ENCODE measurements at places on chromosomes 1 and 21.

- DNase-seq = no peak
Observed at GRCh38 chr1:218350035-218350525, 4.9 kb downstream of the TGFB2 start.

DNA sequence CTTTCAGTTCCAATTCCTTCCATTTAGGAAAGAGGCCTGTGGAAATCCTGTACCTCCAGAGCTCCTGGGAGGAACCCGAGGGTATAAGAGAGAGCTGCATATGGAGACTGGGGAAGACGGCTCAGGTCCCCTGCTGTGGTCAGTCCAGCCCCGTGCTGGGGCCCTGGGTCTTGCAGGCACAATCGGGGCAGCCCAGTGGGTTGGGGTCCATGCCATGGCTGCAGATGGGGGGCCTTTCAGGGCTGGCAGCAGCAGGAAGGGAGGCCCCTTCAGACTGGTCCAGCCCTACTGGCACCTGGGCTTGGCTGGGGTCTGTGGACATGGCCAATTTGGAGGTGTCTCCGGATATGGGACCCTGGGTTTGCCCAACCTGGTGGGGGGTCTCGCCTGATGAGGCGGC is 18.2 kb downstream of the HTR6 start:
- no peak for DNase-seq

GRCh38 chr1:219050086-219050821 is 123.4 kb upstream of the LYPLAL1 start:
- no peak for DNase-seq

DNA sequence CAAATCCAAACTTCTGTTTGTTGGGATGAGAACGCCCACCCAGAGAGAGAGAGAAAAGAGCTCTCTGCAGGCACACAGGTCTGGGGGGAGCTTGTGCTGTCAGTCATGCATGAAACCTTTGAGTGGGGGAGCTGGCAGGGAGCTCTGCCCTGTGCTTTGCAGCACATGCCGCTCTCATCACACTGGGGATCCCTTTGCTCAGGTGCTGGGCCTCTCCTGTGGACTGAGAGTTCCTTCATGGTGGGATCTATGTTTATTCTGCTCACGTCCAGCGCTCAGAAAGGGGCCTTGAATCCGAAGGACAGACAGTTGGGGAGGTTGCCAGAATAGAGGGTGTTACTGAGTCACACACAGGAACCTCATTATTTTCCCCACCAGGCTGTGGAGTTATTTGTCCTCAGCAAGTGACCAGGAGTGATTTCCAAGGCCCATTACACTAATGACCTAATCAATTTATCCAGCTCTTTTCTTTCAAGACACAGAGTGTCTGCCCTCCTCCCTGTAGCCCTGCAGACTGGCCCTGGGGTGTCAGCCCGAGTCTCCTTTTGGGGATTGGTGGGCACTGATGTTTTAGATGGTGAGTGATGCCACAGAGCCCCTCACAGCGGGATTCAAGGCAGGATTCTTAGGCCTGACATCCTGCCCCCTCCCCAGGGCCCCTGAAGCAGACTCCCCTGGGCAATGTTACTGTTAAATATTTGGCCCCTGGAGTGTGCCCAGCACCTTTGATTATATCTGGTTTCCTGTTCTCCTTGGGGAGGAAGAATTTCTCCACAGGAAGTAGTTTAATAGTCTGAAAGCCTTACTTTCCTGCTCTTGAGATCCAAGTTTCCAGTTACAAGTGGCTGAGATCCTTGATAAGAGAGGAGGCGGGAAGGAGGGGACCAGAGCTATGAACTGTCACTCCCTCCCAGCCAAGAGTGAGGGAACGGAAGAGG is 22.3 kb downstream of the MYBPH start:
- no peak for DNase-seq

DNA sequence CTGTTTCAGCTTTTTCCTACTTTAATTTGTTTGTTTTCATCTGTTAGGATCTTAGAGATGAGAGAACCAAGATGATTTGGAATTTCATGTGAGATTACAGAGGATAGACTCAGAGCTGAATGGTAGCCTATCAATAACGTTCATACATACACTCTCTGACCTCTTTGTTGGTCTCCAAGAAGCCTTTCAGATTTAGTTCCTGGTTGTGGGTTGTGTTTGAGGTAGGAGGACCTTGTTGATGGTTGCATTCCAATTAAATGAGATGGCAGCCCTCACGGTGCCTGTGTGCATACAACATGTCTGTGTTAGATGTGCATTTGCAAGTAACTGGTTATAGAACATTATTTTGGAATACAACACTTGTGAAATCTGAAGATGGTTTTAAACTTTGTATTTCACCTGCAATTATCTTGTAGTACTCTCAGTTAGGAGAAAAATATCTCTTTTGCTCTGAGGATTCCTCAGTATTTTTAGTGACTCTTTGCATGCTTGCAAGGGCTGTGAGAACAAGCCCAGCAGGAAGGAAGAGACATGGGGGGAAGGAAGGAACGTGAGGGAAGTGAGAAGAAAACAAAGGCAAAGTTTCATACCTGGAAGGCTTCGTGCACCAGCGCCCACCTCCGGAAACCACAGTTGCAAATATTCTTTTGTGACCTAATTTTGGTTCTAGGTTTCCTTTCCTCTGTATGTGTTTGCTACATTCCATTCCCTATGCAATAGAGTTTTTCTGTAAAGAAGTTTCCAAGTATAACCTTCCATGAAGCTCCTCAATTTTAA is 291.8 kb downstream of the DISC1 start:
- DNase-seq = no peak

- no peak for DNase-seq
Observed at GRCh38 chr1:51157395-51157794, 55.4 kb downstream of the C1orf185 start.

DNA sequence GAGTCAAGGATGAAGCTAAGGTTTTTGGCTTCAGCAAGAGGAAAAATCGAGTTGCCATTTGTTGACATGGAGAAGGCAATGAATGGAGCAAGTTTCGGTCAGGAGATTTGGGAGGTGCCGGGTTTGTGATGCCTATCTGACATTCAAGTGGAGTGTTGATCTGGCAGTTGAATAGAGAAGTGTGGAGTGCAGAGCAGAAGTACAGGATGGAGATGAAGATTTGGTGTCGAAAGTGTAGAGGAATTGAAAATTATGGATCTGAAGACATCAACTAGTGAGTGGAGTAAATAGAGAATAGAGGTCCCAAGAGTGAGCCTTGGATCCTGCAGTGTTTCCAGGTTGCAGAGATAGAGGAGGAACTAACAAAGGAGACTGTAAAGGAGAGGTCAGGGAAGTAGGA is 25.9 kb downstream of the CITED4 start:
- no peak for DNase-seq

DNA sequence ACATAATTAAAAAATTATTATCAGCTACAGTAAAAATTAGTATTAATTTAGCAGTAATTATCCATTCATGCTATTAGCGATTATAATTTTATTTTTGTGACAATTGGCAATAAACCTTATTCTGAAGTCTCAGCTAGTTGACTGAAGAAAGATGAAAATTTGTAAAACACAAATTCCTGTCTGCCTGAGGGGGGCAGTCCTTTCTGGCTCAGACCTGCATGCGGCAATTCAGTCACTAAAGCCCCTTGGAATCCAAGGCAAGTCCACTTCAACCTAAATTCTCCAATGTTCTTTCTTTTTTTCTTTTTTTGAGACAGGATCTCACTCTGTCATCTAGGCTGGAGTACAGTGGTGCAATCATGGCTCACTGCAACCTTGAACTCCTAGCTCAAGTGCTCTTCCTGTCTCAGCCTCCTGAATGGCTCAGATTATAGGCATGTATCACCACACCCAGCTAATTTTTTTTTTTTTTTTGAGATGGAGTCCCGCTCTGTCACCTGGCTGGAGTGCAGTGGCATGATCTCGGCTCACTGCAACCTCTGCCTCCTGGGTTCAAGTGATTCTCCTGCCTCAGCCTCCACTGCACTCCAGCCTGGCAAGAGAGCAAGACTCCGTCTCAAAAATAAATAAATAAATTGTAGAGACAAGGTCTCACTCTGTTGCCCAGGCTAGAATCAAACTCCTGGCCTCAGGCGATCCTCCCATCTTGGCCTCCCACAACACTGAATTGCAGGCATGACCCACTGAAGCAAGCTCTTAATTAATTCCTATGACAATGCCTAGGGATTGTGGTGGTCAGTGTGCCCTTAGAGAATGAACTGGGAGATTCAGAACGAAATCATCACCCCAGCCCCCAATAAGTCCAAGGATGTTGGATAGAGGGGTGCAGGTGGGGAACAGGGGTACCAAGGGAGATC is 24.2 kb upstream of the ITPKB start:
- no peak for DNase-seq

- no peak for DNase-seq
Observed at GRCh38 chr1:41508290-41508689, 23.8 kb upstream of the EDN2 start.

- no peak for DNase-seq
Observed at GRCh38 chr1:224769452-224770335, 153.6 kb downstream of the CNIH3 start.

- no peak for DNase-seq
Observed at GRCh38 chr1:185193756-185194155, 36.8 kb downstream of the SWT1 start.

DNA sequence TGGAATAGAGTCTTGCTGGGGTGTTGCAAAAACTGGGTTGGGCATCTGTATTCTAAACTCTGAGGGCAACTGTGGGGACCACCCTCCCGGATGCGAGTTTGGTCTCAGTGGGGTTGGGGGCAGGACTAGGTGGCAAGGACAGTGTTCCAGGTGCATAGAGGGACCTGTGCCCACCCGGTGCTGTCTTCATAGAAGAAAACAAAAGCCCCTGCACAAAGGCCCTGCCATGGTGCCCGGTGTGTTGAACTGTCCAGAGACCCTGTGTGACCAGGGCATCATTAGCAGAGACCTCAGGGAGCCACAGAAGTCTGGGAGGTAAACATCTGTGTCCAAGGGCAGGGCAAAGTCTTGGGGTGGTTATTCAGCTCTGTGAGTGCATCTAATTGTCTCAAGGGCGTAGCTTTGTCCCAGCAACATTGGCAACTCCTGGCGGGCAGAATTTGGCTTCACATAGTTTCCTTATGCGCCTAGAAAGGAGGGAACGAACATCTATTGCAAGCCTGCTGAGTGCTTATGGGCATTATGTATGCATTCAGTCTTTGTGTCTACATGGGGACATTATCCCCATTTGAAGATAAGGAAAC is 72.2 kb upstream of the IFFO2 start:
- DNase-seq = no peak

DNA sequence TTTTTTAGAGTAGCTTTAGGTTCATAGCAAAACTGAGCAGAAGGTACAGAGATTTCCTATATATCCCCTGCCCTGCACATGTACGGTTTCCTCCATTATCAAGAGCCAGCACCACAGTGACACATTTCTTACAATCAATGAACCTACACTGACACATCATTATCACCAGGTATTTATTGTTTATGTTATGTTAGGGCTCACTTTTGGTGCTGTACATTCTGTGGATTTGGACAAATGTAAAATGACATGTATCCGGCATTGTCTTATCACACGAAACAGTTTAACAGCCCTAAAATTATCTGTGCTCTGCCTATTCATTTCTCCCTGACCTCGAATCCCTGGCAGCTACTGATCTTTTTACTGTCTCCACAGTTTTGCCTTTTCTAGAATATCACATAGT is 93.7 kb upstream of the DPH5 start:
- DNase-seq = no peak

- peak; percentile 80 for DNase-seq
Observed at GRCh38 chr1:41898191-41898713, 20.5 kb downstream of the HIVEP3 start.

DNA sequence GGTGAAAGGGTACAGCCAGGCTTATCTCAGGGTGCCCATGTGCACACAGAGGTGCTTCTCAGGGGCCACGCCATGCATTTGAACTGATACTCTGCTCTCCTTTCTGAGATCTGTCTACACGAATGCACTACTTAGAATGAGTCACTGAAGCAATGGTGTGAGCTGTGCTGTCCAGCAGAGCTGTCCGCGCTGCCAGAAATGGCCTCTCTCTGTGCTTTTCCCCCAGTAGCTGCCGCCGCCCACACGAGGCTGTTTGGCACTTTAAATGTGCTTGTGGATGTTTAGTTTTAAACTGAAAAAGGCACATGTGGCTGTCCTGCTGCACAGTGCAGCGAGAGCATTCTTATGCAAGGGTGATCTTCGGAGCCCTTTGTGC is 87.1 kb upstream of the COL6A1 start:
- no peak for DNase-seq

GRCh38 chr1:245378311-245378722 is 223.5 kb downstream of the KIF26B start:
- no peak for DNase-seq

All from CD4-positive, alpha-beta T cell treated with Interferon gamma for 1 hour (primary cell).